CD4-positive, alpha-beta T cell treated with Interleukin-2 at 100 ng/mL for 4 hours (primary cell): ENCODE measurements at places on chromosomes 7 and 10.

DNA sequence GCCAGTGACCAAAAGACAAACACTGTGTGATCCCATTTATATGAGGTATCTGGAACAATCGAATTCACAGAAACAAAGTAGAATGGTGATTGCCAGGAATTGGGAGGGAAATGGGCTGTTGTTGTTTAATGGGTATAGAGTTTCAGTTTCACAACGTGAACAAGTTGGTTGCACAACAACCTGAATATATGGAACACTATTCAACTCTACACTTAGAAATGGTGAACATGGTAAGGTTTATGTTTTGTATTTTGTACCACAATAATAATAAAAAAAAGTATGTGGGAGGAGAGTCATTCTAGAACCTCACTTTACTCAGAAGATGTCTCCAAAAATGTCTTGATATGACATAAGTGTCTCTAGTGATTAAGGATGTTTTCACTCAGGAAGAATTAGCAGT lies 85.2 kb upstream of the SGCE start:
- no peak for DNase-seq

DNA sequence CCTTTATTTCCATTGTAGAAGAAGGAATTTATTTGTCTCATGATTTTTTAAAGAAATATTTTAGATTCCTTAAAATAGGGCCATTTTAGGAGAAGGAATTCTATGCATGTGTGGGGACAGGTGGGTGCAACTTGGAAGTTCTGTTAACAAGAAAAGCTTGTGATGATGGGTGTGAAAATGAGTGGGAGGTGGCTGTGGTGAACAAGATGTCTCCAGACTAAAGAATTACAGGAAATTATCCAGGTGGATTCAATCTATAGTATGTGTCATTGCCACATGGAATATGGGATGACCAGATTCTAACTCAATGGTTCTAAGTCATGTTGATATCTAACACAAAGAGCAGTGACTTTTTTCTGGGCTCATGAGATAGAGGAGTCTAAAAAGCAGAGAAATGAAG lies 229.6 kb upstream of the IGFBP3 start:
- DNase-seq: no peak

DNA sequence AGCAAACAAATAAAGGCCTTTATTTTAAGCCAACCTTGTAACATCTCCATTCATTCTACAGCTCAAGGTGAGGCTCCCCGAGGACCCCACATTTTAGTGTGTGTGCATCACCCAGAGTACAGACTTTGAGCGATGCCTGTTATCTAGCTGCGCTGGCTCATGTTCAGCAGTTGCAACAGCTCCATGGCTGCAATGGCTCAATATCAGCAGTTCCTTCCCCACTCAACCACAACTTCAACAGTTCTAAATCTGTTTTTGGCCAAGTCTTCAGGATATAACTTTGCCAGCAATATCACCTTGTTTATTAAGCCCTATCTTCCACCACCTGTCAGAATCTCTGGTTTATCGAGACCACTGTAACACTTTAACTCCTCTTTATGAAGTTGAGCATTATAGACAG lies 95.8 kb downstream of the WNT2 start:
- no peak for DNase-seq

DNA sequence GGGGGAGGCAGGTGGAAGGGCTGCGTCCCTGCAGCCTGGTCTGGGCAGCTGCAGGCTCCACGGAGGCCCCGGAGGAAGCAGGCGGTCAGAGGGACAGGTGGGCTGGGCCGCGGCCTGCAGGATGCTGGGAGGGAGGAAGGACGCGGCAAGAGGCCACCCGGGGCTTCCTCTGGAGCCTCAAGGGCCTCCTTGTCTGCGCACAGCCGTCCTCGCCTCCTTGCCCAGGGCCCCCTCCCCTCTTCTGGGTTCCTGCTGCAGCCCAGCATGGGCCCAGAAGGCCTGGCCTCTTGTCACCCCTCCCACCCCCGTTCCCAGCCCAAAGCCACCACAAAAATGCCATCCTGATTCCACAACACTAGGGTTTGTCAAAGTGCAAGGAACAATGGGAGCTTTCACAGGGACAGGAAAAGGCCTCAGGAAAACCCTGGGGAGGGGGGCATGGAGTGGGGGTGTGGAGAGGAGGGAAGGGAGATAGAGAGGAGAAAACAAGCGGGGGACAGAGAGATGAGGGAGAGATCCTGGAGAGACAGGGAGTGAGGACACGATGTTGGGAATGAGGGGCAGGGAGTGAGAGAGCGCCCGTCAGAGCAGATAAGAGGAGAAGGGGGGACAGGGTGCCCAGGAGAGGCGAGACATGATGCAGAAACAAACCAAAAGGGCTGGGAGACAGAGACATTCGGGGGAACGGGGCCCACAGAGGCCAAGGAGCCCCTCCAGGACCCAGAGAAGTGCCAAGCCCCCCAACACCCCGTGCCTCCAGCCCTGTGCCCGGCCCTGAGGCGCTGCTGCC lies 41.8 kb downstream of the ZCCHC24 start:
- no peak for DNase-seq

- DNase-seq: no peak
Observed at GRCh38 chr10:23453465-23453864, 14.6 kb downstream of the OTUD1 start.

- no peak for DNase-seq
Observed at GRCh38 chr7:24717694-24718320, 39.5 kb downstream of the GSDME start.

GRCh38 chr7:143073556-143073955 lies 21.4 kb downstream of the OR6V1 start:
- no peak for DNase-seq

- DNase-seq: no peak
Observed at GRCh38 chr10:47440207-47440606, 43.7 kb downstream of the ANXA8 start.

- DNase-seq: no peak
Observed at GRCh38 chr10:29804025-29804852, 169.5 kb upstream of the SVIL start.

- no peak for DNase-seq
Observed at GRCh38 chr10:102393411-102394078, 2.0 kb upstream of the NFKB2 start.

GRCh38 chr10:72186258-72186981 lies 29.4 kb upstream of the ANAPC16 start:
- DNase-seq: no peak

DNA sequence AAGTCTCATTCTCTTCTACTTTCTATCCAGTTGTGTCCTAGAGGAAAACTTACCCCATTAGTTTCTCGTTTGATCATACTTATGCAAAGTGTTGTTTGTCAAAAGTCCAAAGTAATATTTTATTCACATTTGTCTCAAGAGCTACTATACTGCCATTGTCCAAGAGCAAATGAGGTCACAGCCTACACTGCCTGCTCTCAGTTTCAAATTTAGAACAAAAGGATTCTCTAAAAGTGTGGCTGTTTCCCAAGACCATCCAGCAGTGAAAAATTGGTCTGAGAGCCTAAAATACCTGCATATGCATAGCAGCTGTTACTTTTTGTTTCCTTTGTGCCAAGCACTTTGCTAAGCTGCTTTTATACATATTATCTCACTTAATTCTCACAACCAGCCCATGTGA lies 439.5 kb upstream of the NFE2L3 start:
- no peak for DNase-seq

- DNase-seq: no peak
Observed at GRCh38 chr7:118005026-118005425, 131.8 kb upstream of the CTTNBP2 start.

- no peak for DNase-seq
Observed at GRCh38 chr7:47937065-47937687, 11.1 kb downstream of the PKD1L1 start.

GRCh38 chr10:16909271-16909767 lies 92.1 kb upstream of the RSU1 start:
- DNase-seq: no peak

DNA sequence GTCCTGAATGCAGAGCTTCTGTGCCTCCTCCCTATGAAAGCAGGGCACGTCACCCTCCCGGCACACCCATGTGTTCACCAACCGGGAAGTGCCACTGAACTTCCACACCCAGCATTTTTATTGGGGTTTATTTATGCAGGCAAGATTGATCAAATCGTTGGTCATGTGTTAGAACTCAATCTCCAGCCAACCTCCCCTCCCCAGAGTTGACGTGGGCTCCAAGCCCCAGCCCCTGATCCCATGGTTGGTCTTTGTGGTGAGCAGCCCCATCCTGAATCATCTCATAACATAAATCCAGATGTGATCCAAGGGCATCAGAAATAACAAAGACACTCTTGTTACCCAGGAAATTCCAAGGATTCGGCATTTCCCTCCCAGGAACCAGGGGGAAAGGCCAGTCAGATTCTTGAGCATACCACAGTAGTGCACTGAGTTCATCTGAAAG lies 151.2 kb downstream of the TPST1 start:
- no peak for DNase-seq

- no peak for DNase-seq
Observed at GRCh38 chr10:89120931-89121763, 86.0 kb downstream of the CH25H start.

DNA sequence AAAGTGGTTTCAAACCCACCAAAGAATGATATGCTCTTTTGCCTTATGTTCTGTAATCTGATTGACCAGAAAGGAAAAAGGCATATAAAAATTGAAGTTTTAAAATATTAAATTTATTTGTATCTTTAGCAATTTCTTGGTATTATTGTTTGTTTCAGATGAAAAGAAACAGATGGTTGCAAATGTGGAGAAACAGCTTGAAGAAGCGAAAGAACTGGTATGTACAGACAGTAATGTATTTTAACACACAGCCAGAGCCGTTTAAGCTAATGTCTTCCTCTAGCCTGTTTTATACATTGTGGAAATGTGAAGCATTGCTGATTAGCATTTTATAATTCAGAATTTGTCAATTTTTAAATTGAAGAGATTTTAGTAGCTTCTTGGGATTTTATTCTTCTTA lies 13.4 kb downstream of the VTI1A start:
- DNase-seq: no peak

DNA sequence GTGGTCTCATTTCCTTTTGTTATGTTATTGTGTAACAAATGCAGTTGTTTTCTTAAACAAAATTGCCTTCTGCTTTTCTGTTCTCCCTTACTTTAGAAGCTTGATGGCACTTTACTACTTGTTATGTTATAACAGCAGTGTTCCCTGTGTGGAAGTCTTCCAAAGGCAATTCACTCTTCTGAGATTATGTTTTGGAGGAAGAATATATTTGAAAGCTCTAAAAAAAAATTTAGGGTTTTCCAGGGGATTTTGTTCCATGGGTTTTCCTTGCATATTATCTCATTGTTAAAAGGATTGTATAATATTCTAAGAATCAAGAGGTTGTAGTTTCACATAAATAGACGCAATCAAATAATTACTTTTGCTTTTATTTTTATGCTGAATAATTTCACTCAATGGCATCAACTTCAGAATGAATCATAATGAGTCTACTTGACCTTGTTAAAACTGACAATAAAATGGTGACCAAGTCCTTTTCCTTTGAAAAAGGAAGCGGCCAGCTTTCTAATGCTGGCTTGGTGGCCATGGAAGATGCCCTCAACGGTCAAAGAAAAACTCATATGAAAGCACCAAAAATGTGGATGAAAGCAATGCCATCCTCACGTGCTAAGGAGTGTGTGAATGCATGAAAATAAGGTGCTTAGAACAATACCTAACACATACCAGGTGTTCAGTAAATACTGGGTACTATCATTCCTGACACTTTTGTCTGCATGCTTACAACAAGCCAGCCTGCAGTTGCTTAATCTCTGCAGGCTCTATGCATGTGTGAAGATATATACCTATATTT lies 92.4 kb upstream of the KLF6 start:
- DNase-seq: no peak

- no peak for DNase-seq
Observed at GRCh38 chr7:139230484-139230773, 608 bp upstream of the UBN2 start.

DNA sequence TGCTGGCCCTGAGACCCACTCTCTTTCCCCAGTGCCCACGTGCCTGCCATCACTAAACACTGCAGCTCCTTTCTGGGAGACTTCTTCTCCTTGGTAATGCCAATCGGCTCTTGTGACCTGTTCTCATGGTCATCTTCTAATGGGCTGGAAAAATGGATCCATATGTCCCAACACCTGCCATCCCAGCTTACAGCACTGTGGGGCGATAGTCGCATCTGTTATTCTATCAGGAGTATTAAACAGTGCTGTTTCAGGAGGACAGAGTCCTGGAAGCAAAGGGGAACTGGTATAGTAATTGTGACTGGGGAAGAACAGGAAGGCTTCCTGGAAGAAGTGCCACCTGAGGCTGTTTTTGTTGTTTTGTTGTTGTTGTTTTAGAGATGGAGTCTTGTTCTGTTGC lies 411.2 kb downstream of the GLRX3 start:
- no peak for DNase-seq

GRCh38 chr10:8639486-8640185 lies 585.1 kb downstream of the GATA3 start:
- DNase-seq: no peak

- DNase-seq: no peak
Observed at GRCh38 chr10:71873582-71874211, 22.6 kb upstream of the PSAP start.

DNA sequence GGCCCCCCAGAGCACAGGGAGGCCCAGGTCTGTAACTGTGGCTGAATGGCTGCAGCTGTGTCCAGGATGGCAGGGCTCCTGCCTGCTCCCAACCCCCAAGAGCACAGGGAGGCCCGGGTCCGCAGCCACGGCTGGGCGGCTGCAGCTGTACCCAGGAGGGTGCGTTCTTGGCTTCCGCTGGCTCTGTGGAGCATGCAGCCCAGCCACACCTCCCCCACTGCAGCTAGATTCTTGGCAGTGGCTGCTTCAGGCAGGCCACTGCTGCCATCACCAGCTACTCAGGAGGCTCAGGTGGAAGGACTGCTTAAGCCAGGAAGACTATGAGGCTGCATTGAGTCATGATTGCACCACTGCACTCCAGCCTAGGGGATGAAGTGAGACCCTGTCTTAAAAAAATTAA lies 27.9 kb downstream of the C7orf25 start:
- DNase-seq: no peak

- no peak for DNase-seq
Observed at GRCh38 chr7:83410989-83411591, 237.8 kb downstream of the SEMA3E start.

DNA sequence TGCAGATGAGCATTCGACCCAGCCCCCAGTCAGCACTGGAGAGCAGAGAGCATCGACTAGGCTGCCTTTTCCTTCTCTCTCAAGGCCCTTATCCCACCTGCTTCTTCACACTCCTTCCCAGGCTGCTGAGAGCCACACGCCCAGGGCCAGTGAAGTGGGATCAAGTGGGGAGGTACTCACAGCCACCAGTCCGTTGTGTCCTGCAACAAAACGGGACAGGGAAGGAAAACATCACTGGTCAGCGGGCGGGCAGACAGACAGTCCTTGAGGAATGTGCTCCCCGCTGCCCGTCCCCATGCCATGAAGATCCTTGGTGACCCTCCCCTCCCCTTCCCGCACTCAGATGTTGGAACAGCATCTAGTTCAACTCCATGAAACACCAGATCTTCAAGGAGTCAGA lies 4.2 kb downstream of the PYROXD2 start:
- DNase-seq: no peak

DNA sequence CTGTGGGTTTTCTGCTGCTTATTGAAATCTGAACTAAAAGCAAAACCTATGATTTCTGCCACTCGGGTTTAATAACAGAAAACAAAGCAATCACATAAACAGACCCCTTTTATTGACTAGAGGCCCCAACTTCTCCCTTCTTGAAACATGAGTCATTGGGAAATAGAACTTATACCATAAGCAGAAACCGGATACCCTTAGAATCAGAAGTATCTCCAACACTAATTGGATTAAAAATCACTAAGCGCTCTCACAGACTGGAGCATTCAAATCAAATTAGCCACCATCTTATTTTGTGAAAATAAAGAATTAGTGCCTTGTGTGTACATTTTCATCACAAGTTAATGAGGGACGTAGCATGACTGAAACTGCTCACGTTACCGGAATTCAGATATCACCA lies 206.9 kb downstream of the WDR11 start:
- no peak for DNase-seq

- DNase-seq: no peak
Observed at GRCh38 chr7:81462672-81463071, 307.2 kb downstream of the HGF start.
